Activated T-helper 9 cell treated with anti-CD3 and anti-CD28 coated beads, Interleukin-2, amount 50 U/mL, for 16 hours (primary cell): ENCODE measurements at places on chromosomes 4 and X.

- DNase-seq: no peak
Observed at GRCh38 chr4:187598196-187598595, 397.4 kb upstream of the ZFP42 start.

GRCh38 chr4:126790633-126791032, 842.1 kb upstream of the INTU start:
- DNase-seq: no peak

DNA sequence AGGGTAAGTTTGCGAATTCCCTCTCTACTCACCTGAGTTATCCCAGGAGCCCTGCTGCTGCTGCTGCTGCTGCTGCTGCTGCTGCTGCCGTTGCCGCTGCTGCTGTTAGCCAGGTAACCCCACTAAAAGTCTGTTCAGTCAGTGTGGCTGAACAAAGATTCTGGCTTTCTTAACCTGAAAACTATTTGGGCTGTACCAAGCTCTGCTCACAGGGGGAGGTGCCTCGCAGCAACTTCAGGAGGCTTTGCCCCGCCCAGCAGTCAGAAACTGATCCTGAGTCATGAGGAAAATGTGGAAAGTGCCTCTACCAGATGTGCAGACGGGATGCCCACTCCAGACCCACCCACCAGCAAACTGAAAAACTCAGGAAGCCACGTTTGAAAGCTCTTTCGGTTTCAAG, at the start of gene CAPN6:
CAPN6 (minus strand) TSS at position 145 of the 400 bp plus-strand sequence. CDS start 6,547 bp downstream, outside the sequence.
- no peak for DNase-seq

- no peak for DNase-seq
Observed at GRCh38 chrX:40307871-40308270, 210.1 kb upstream of the BCOR start.

DNA sequence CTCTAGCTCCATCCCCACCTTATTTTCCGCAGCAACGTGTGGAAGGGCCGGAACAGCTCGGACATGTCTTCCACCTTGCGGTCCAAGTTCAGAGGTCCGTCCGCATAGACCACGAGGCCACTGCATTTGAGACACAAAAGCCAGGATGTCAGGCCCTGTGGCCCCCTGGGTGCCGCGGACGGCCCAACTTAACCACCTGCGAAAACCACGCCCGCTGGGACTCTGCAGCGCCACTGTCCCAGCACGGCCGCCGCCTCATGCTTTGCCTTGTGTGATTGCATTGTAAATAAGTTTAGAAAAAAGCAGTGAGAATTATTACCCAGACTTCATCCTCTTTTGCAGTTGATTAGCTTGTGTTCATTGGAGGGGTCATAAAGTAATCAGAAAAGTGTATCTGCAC, 58.2 kb upstream of the MXD4 start:
- no peak for DNase-seq

DNA sequence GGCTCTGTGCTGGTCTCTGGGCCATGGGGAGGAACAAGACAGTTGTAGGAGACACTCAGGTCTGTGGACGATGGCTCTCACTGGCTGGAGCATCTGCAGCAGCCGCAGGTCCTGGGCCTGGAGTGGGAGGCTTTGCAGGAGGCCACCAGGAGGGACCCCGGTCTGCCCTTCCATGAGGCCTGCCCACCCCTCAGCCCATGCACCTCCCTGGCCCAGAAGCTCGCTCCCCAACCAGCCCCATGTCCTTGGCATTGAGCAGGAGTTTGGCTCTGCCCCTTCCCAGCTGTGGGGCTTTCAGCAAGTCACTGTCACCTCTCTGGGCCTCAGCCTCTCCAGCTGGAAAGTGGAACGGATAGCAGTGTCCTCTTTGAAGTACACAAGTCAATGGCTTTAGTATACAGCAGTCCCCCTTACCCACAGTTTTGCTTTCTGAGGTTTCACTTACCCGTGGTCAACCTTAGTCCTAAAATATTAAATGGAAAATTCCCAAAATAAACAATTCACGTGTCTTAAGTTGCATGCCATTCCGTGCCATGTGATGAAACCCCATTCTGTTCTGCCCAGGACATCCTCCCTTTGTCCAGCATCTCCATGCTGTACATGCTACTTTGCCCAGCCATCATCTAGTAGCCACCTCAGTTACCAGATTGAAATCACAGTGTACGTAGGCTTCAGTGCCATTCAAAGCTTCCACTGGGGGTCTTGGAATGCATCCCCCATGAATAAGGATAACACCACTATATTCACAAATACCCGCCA, 104.0 kb downstream of the CPZ start:
- DNase-seq: no peak

DNA sequence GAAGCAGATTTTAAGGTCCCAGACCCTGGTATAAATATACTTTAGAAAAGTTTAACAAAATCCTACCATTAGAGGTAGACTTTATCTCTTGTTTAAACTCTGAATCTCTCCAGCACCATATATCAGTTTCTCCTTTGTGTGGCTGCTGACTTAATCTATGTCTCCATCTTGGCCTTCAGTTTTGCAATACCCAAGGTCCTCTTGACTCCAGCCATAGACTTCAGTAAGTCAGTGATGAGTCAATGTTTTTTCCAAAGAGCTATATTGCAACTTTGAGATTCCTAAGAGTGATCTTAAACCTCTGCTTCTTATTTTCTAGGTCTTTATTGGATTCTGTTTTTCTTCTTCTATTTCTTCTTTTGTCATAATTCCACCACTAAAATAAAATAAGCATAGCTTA, 50.8 kb upstream of the ADGRL3 start:
- no peak for DNase-seq

GRCh38 chrX:70755850-70756249, 152.7 kb downstream of the TEX11 start:
- DNase-seq: peak; percentile 28
